Head of caudate nucleus (tissue), 42 donors: ENCODE measurements at places on chromosomes 5 and 9.

GRCh38 chr5:11851416-11851815 is 52.8 kb downstream of the CTNND2 start:
- DNase-seq = no peak

GRCh38 chr5:120260651-120261050 is 203.4 kb upstream of the PRR16 start:
- DNase-seq = no peak

- peak; percentile 69 for DNase-seq
Measured at GRCh38 chr9:108142504-108143201, 653.1 kb upstream of the KLF4 start.

- no peak for DNase-seq
Measured at GRCh38 chr5:97476852-97477534, 293.9 kb upstream of the RIOK2 start.

- DNase-seq = no peak
Measured at GRCh38 chr9:90034071-90034470, 429.3 kb downstream of the GADD45G start.

DNA sequence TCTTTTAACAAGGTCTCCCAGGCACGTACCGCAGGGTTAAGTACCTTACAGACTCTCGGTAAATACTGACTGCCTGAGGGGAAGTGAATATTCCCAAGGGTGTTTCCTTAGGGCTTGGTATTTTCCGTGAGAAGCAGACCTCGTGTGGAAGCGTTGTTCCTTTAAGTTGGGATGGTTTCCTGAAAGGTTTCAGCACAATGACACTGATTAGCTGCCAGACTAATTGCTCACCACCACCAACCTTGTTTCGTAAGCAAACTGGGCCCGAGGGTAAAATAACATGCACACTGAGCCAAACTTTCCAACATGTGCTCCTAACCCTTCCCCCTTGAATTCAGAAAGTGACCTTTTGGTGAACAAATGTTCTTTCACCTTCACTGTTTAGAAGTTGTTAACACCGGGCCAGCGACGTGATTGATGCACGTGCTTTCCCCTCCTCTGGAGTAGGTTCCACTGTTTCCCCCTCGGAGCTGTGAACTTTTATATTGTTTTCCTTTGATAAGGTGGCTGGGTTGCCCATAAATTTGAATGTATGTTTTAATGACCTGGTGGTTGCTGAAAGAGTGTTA is 128.1 kb upstream of the RPS23 start:
- DNase-seq = no peak

DNA sequence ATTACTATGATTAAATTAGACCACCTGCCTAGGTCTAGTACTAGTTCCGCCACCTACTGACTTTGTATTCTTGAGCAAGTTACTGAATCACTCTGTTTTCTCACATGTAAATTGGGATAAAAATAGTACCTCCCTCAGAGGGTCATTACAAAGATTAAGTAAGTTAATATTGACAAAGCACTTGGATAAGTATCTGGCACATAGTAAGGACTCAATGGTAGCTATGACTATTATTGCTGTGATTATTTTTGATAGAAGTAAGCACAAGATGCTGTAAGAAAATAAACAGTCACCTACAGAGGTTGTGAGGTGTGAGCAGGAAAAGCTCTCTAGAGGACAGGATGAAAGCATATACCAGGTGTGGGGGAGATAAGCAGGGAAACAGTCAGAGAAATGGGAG is 173.1 kb upstream of the PAPPA start:
- no peak for DNase-seq

DNA sequence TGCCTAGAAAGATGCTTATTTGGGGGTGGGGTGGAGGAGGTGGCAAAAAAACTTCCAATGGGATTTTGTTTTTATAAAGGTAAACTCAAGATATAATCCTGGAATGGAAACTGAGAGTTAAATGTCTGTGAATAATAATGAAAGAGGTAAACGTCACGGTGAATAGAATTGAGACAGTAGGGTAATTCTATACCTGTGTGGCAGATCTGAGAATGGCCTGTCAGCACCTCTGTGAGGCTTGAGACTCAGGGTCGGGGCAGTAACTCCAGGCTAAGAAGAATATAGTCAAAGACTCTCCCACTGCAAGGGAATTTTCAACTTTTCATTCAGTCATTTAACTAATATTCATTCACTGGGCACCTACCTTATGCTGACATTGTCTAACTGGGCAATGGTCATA is 581.2 kb upstream of the ZNF608 start:
- DNase-seq = no peak

DNA sequence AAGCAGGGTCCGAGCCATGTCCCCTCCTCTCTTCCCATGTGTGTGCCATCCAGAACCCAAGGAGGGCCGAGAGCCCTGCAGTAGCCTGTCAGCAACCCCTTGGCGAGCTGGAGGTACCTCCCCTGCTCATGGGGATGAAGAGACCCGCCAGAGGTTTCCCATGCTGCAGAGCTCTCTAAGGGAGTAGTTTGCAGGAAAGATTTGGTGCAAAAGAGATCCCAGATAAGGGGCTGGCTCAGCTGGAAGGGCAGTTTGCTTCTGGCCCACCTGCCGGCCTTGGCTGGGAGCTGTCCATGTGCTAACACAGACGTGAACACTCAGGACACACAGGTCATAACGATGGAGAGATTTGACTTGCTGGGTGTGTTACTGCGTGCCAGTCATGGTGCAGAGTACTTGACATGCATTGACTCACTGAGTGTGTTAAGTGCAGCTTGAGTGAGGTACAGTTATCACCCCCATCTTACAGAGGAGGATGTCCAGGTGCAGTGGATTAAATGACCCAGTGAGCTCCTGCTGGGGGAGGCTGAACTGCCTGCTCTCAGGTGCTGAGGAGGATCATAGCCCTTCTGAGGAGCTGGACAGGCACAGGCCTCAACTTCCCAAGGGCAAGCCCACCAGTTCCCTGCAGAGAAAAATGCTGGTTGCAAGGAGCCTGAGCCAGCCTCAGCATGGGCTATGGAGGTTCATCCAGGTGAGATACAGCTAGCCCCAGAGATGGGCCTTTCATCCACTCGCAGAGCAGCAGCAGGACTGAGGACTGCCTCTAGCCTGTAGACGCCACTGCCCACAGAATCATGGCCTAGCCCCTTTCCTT is 6.3 kb upstream of the SLC25A48 start:
- no peak for DNase-seq

DNA sequence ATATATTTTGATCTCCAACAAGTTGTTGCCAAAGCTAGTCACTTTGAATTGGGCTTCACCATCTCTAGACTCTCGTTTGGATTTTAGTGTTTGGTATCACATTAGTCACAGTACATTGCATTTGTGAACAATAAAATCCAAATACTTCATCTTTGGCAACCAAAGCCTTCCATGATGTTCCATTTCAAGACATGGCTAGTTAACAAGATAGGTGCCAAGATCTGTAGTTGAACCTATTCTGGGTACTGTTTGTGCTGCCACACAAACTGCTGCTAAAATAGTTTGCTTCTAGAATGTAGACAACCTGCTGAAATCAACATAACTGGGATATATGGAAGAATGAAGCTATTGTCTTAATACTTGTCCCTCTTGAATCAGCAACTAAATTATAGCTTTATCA is 207.5 kb downstream of the LRRC70 start:
- no peak for DNase-seq

- DNase-seq = no peak
Measured at GRCh38 chr5:96220610-96221390, 212.2 kb downstream of the PCSK1 start.

- peak; percentile 15 for DNase-seq
Measured at GRCh38 chr9:84271921-84272556, 68.5 kb downstream of the SLC28A3 start.

DNA sequence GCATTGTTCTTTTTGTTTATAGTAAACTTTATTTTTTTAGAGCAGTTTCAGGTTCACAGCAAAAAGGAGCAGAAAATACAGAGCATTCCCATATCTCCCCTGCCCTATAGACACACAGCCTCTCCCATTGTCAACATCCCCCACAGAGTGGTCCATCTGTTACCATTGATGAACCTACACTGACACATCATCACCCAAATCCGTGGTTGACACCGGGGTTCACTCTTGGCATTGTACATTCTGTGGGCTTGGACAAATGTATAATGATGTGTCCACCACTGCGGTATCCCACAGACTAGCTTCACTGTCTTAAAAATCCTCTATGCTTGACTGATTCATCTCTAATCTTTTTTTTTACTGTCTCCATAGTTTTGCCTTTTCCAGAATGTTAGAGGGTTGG is 120.7 kb upstream of the SPATA31C2 start:
- DNase-seq = no peak

- no peak for DNase-seq
Measured at GRCh38 chr9:23811633-23812032, 14.4 kb downstream of the ELAVL2 start.

DNA sequence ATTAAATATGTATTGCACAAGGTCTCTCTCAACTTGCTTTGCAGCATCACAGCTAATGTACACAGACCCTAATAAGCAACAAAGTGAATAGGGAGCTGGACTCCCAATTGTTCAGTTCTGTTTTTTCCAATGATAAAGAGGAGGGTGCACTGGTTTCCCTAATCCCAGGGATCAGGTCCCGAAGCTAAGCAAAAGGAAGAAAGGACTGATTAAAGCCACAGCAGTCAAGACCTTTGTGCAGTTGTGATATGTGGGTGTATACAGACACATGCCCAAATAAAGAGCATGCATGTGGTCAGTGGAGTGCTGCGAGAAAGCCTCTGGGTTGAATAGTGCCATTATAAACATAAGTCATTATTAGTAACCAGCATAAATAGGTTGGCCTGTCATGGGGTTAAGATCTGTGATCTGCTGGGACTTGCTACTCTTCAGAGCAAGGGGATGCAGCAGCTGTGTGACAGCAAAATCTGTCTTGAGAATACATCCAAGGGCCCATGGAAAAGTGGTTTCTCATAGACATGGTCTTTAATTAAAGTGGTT is 1863.1 kb upstream of the WWC1 start:
- DNase-seq = no peak

GRCh38 chr5:69285448-69286116 is 47.0 kb downstream of the CCDC125 start:
- DNase-seq = no peak

DNA sequence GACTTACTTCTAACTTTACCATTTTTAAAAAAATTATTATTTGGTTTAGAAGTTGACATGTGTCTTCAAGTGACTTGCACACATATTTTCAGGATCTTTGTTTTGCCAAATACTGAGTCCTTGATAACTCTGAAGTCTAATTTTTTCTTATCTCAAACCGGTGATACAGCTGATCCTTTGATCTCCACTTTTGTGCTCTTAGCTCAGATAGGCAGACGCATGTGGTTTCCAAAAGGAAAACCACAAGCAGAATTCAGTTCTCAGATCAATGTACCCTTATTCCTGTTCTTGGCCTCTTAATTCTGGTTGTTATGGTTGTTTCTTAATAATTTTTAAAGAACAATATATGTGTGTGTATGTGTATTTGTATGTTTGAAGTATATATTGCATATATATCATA is 238.3 kb upstream of the EDIL3 start:
- no peak for DNase-seq

GRCh38 chr5:15255576-15255975 is 244.4 kb upstream of the FBXL7 start:
- DNase-seq = no peak
